Brain pericyte (primary cell): ENCODE measurements at places on chromosomes 3 and 15.

- DNase-seq = no peak
These were observed 679.9 kb downstream of the NTRK3 start for GRCh38 chr15:87576486-87577176.

GRCh38 chr3:4429648-4430350, 37.3 kb downstream of the SUMF1 start:
- no peak for DNase-seq

- DNase-seq = no peak
These were observed 4.6 kb upstream of the HLTF start for GRCh38 chr3:149090907-149091306.

DNA sequence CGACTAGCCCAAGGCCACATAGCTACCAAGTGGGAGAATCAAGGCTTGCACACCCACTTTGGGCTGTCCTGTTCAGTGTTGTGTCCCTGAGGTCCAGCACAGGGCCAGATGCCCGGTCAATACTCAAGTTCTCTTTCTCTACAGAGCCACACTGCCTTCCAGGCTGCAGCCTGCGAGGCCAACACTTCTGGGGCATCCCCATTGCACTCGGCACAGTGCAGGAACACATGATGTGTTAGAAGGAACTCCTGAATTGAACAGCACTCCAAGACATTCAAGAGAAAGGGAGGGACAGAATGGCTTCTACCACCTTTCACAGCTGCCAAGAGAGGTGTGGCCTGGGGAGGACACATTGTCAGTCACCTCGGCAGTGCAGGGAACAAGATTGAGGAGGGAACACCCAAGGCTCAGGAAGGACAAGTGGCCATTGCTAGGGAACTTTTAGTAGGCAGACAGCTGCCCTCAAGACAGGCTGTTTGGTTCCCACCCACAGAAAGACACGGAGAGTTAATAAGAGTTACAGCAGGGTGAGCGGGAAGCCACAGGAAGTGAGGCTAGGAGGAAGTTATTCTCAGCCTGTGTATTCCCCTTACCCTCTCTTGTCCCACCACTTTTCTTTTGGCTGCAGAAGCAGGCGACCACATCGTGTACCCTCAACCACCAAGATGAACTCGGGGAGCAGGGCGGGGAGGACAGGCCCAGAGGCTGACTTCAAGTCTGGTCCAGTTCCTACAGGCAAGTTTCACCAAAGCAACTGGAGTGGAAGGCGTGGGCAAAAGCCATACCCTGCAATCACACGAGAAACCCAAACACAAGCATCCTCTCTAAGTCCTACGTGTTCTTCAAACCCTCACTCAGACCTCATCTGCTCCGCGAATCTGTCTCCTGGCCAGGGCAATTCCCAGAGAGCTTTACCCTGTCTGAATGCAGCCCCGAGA, 69.4 kb downstream of the SRGAP3 start:
- DNase-seq = no peak

DNA sequence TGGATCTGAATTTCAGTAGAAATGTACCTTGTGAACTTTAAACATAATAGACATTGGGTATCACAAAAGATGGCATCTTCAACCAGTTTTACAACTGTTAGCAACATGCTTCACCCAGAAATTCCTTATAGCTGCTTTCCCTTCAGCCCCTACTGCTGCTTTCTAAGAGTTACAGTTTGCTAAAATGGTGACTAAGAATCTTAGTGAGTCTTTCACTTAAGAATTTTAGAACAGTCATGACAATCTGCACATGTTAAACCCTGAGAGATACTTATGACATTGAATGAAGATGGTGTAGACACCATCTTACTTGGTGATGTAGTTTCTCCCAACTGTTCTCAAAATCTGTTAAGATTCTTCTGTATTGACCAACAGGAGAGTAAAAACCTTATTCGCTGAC, 129.7 kb upstream of the UBE2E1 start:
- no peak for DNase-seq

- DNase-seq = no peak
These were observed 469.2 kb downstream of the CNTN3 start for GRCh38 chr3:74145277-74145676.

DNA sequence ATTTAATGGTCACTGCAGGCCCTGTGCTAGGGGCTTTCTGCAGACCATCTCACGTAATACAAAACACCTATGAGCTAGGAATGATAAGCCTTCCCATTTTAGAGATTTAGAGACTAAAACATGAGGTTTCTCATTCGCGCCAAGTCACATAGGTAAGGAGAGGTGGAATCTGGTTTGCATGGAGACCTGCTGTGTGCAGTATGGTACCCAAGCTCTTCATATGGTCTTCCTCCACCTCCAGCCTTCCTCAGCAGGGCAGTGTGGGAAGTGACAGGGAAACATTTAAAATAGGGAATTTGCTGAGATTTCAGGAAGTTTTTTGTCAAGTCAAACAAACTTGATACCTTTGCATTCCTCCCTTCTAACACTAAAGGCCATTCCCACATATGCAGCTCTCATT, 337.6 kb downstream of the IL20RB start:
- no peak for DNase-seq

DNA sequence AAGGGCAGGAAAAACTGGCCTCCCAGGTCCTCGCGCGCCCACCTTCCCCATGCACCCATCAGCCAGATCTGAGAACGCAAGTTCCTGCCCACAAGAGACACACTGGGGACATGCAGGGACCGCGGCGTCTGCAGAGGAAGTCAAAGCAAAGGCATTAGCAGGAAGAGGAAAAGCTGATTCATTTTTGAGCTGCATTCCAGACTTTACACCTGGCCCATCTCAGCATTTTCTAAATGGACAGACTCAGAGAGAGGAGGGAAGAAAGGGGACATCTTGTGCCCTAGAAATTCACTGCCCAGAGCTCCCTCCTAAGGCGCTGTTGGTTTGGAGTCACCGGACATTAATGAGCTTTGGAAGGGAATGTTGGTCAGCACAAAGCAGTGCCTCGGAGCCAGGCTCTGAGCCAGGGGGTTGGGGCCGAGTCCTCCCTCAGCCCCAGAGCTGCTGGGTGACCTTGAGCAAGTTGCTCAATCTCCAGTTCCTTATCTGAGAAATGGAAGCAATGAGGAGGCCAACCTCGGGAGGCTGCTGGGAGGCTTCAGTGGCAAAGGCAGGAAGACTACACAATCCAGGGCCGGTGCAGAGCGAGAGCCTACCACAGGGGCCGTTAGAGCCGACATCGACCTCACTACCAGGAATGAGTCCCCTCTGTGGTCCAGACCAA, 150.5 kb upstream of the IQSEC1 start:
- DNase-seq = no peak

DNA sequence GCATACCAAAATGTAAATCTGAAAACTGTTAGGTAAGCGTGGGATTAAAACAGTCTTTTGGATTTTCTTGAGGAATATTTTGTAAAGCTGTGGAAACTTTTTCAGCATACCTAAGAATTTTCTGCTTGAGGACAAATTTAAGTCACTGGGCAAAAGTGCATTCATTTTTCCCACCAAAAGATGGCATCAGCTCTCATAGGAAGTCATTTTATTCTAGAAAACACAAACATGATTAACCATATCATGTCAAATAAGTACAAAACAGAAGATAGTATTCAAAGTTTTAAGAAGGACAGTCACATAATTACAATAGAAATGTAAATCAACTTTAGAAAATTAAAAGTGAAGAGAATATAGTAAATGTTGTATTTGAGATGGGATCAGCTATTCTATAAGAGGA, 63.5 kb downstream of the SLC49A4 start:
- no peak for DNase-seq

- DNase-seq = no peak
These were observed 194.7 kb downstream of the DTWD1 start for GRCh38 chr15:49815526-49815925.

DNA sequence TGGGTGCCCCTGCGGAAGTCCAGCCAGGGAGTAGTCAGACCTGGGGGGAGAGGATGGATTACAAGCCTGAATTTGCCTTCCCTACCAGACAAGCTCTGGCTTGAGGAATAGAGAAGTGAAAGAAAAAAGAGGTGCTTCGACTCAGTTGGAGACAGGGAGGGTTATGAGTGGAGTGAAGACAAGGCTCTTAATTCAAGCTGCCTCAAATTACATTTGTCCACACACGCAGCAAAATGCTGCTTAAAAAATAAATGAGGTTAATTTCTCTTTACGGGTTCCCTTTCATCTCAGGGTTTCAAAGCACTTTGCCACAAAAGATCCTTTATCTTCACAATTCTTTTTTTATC, 49.0 kb upstream of the SLC4A7 start:
- DNase-seq = no peak

DNA sequence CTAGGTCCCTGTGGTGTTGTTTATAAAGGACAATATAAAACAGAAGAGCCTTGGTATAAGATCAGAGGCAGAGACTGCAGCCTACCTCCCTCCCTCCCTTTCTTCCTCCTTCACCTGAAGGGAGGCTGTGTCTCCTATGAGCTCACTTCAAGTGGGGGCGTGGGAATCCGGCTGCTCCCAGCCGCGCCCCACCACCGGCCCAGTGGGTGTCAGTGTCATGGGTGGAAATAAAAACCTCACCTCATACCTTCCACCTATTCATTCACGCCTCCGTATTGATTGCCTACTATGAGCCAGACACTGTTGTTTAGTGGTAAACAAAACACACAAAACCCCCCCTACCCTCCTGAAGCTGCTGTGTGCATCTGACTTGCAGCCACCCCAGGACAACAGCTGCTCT, 181.9 kb downstream of the PDZRN3 start:
- DNase-seq = no peak
